ENCODE measurements at places on chromosomes 3 and 15.

- DNase-seq = no peak
These were observed 86.6 kb upstream of the SLC6A11 start for GRCh38 chr3:10729439-10729838.

DNA sequence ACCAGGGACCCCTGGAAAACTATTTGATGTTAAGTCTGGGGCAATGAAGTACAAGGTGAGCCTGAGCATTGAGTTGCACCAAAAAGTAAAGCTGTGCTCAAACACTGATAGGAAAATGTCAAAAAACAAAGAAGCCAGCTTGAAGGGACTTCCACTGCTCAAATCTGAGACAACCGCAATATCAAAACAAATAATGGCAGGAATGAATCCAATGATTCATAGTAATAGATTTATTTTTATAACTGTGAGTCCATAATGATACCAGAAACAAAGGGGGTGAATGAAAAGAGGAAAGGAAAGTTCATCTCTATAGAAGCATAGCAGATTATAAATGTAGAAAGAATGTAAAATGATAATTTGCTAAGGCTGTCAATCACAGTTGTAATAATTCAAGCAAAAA, 237.3 kb upstream of the ZBTB20 start:
- no peak for DNase-seq

DNA sequence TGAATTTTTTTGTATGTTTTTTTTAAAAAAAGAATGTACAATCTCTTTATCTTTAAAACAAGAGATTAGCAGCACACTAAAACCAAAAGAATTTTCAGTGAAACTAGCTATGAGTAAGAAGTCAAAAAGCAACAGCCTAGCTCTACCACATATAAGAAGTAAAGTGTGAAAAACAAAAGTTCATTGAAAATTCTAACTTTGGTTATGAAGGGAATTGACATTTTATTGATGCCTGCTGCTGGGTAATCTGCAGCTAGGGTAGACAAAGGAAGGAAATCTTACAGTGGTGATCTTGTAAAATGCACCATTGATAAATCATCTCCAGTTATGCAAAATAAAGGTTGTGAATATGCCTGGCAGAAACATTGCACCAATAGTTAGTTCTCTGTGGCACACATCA, 37.8 kb upstream of the FOXB1 start:
- DNase-seq = no peak

DNA sequence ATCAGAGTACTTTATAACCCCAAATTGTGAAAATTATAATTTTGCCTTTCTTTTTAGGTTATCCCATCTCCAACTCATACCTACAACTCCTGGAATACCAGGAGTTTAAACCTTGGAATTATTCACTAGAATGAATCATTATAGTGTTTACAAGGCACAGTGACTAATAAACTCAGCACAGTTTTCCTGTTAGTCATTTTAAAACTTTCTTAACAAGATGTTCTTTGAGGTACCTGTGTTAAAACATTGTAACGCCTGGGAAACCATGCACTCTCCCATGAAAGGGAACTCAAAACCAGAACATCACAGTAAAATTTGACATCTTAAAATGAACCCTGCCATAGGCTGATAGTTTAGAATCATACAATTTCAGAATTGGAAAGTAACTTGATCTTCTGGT, 132.4 kb upstream of the OSTN start:
- no peak for DNase-seq

GRCh38 chr3:169562988-169563774, 100.3 kb downstream of the MECOM start:
- DNase-seq = no peak
